Activated naive CD8-positive, alpha-beta T cell treated with anti-CD3 and anti-CD28 coated beads, Interleukin-2, amount 50 U/mL, for 16 hours (primary cell): ENCODE measurements at places on chromosomes 16 and 17.

DNA sequence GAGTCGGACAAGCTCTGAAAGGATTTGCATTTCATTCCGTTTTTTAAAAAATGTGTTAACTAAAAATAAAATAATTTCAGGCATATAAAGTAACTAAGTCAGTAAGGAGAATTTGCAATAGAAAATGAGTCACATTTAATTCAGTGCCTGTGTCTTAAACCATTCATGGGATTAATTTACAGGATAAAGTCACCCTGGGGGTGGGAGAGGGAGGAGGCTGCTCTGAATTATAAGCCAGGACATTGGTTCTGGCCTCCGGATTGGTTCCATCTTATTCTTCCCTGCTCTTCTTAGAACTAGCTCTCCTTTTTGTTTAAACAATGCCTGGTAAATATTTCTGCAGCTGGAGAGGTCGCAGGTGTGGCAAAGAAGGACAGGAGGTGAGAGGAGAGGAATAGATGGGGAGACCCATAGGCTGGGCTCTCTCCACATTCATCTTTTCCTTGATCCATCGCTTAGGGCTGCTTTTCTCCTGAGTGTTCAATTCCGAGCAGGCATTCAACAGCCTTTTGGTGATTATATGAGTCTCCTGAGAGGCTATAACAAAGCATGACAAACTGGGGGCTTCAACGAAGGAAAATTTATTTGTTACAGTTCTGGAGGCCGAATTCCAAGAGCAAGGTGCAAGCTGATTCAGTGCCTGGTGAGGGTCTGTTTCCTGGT is 319.2 kb downstream of the PHKB start:
- no peak for DNase-seq

- DNase-seq, result no peak
Measured at GRCh38 chr17:81254955-81255717, 16.0 kb downstream of the NDUFAF8 start.

DNA sequence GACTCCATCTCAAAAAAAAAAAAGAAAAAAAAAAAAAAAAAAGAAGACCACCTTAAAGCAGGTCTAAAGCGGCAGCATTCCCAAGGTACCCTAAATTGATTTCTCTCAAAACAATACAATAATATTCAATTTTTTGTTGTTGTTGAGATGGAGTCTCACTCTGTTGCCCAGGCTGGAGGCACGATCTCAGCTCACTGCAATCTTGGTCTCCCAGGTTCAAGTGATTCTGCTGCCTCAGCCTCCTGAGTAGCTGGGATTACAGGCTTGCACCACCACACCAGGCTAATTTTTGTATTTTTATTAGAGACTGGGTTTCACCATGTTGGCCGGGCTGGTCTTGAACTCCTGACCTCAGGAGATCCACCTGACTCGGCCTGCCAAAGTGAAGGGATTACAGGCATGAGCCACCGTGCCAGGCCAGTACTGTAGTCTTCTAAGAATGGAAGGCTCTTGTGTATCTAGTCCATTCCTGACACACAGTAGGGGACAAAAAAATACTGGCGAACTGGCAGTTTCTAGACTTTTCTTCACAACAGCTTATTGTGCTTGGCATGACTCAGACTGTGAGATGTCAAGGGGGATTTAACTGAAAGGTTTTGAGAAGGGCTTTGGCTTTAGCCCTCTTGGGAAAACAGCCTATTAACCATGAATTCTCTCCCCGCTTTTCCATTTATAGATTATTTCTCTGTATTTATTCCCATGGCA is 17.3 kb downstream of the CDR2 start:
- DNase-seq, result no peak

DNA sequence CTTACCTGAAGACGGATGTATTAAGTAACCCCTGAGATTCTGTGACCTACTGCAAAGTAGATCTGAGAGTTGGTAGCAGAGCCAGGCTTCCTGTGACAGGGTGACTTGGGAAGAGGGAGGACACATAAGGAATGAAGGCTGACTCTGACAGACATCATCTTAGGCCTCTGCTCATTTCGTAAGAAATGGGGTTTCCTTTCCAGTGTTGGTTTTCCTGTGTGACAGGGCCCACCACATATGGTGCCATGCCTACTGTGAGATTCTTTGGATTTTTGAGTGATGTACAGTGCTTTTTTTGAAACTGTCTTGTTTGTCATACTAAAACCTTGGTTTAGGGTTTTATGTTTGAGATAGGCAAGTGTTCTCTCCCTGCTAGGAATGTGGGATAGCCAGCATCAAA is 12.7 kb downstream of the LIG3 start:
- DNase-seq, result no peak

DNA sequence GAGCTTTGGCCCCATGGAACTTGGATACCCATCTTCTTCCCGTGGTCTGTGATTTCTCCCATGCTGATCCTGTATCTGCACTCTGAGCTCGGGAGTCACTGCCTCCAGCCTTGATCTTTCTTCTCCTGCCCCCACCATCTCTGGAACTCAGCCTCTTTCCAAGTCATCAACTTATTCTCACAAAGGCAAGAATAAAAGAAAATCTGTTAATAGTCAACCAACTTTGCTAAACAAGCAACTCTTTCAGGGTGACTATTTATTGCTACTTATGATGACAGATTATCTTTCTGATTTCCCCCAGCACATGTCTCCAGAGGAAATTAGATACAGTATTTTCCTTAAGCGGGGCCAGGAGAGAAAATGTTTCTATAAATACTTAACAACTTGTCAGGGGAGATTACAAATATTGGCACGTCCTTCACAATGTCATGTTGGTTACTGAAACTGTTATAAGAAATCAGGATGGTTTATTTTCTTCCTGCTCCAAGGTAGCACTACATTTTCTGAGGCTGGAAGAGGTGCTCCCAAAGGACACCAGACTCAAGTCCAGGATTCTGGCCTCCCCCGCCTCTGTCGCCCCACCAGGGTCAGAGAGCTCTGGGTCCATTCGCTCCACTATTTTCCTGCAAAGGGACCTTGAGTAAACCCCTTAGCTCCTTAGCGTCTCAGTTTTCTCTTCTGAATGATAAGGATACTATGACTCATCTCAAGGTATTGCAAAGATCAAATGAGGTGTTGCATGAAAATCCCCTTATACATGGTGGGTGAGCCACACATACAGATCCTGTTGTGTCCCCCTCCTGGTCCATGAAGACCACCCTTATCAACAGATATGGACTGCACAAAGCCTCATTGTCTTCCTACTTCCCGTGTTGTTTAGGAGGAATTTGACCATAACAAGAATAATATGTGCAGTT is 205.2 kb upstream of the WSCD1 start:
- DNase-seq, result no peak

GRCh38 chr16:50538411-50539052 is 9.7 kb upstream of the NKD1 start:
- DNase-seq, result no peak

GRCh38 chr16:3065069-3065741 is at the start of gene IL32:
Gene IL32 (plus strand): TSS chr16:3065640. CDS start chr16:3065812, 172 bp downstream.
- peak; percentile 43 for DNase-seq

GRCh38 chr16:24583494-24583893 is 44.1 kb downstream of the RBBP6 start:
- no peak for DNase-seq

GRCh38 chr17:68452724-68453290 is 4.5 kb downstream of the WIPI1 start:
- no peak for DNase-seq

GRCh38 chr17:57561072-57561861 is 183.8 kb downstream of the CCDC182 start:
- no peak for DNase-seq

GRCh38 chr17:2825253-2825970 is 29.2 kb downstream of the RAP1GAP2 start:
- no peak for DNase-seq

DNA sequence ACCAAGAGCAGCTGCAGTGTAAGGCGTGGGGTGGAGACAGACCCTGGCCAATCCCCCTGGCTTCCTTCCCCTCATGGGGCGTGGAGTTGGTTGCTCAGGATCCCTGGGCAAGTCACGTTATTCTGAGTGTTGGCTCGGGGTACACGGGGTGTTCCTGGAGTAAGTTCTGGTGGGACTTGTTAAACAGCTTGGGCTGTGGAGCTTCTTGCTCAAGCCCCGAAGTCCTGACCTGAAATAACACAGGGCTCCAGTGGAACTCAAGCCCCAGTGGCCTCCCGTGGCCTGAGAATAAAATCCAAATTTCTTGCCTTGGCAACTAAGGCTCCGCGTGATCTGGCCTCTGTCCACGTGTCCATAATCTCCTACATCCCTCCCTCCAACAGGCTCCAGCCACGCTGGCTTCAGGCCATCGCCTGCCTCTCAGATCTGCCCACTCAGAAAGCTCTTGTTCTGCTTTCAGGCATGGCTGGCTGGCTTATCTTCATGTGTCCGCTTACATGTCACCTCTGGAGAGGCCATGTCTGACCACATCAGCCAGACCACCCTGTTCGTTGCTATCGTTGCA is 49.3 kb upstream of the BCO1 start:
- no peak for DNase-seq

DNA sequence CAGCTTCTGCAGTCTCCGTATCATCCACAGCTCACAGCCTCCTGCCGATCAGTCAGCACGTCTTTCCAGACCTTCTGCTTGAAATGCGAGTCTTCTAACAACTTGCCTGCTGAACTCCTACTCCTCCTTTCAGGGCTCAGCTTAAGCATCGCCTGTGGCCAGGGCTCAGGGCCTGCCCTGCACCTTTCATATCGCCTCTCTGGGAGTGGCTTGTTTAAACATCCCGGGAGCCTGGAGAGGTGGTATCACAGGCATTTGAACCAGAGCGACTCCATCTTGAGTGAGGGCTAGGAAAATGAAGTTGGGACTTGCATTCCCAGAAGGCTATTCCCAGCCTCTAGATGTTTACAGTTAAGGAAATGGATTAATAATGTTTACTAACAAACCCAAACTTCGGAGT is 13.9 kb upstream of the CYB561 start:
- no peak for DNase-seq

GRCh38 chr17:62801553-62802114 is 6.5 kb downstream of the MARCHF10 start:
- DNase-seq, result no peak

- no peak for DNase-seq
Measured at GRCh38 chr16:81443688-81444447, 740 bp upstream of the CMIP start.

DNA sequence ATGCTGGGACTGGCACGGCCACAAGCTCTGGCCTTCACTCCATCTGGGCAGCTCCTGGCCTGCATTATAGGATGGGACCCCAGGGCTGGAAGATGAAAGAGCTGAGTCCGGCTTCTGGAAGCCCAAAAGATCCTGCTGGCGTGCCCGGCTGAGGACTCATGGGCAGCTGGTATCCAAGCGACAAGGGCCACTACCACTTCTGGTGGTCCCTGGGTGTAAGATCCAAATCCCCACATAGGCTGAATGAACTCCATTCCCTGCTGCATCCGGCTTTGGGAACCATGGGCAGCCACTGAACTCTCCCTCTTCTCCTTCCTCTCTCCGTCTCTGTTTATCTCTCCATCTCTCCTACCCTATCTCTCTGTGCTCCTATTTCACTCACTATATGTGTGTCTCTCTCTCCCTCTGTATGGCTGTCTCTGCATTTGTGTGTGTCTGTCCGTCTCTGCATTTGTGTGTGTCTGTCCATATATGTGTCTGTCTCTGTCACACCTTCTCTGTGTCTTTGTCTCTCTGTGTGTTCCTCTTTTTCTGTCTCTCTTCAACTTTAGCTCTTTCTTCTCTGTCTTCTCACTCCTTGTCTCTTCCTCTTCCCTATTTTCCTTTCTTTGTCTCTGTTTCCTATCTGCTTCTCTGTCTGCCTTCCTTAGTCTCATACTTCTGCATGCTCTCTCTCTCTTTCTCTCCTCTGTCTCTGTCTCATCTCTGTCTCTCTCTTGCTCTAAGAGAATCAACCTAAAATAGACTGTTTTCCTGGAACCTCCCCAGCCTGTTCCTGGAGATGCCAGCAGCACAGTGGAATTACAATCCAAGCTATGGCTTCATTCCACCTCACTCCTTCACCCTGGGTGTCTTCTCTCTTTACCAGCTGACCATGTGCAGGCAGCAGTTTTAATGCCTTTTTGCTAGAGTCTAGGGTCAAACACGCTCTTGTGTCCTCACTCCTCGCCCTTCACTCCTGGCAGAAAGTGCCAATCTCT is 60.4 kb upstream of the IRX6 start:
- no peak for DNase-seq

GRCh38 chr17:17681744-17682292 is 560 bp downstream of the RAI1 start:
- no peak for DNase-seq

GRCh38 chr16:1335996-1336395 is 2.6 kb downstream of the BAIAP3 start:
- DNase-seq, result no peak

- DNase-seq, result no peak
Measured at GRCh38 chr17:19718613-19719354, 2.4 kb upstream of the SLC47A2 start.

GRCh38 chr17:58686980-58687379 is 4.9 kb downstream of the TEX14 start:
- DNase-seq, result no peak

DNA sequence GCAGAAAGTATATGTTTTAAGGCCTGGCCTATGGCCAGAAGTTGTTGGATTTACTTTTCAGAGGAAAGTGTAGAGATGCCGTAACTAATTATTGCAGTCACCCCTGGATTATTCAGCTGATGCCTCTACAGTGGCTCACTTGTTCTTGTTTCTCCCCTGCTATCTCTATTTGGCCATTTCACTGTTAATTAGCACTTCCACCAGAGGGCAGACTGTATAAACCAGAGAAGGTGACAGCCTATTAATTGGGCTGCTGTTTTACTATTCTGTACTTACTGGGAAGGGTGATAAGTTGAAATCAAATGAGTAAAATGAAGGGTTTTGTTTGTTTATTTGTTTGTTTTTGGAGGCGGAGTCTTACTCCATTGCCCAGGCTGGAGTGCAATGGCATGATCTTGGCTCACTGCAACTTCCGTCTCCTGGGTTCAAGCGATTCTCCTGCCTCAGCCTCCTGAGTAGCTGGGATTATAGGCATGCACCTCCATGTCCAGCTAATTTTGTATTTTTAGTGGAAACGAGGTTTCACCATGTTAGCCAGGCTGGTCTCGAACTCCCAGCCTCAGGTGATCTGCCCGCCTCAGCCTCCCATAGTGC is 66.0 kb downstream of the CDK12 start:
- DNase-seq, result no peak

DNA sequence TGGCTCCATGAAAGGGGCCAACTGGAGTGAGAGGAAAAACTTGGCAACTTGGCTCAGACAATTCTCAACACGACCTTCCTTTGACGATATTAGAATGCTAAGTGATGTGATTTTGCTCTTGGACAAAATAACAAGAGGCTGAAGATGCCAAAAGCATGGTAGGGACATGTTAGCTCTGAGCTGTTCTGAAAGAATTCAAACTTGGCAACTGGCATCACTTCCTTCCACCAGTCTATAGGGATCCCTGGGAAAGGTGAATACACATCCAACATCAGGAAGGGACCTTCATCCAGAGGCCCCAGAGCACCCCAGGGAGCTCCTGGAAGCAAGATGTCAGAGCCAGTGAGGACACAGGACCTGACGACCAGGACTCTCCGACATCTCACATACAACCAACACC is 4.3 kb downstream of the KRT37 start:
- DNase-seq, result no peak

GRCh38 chr17:54482843-54483242 is 417.8 kb upstream of the TOM1L1 start:
- no peak for DNase-seq

- no peak for DNase-seq
Measured at GRCh38 chr17:81196505-81197408, 26.0 kb downstream of the CEP131 start.
